CD8-positive, alpha-beta memory T cell (primary cell): ENCODE measurements at places on chromosomes 13 and 19.
A peak's percentile ranks its signal among the peaks of the same experiment; 100 is the strongest.

DNA sequence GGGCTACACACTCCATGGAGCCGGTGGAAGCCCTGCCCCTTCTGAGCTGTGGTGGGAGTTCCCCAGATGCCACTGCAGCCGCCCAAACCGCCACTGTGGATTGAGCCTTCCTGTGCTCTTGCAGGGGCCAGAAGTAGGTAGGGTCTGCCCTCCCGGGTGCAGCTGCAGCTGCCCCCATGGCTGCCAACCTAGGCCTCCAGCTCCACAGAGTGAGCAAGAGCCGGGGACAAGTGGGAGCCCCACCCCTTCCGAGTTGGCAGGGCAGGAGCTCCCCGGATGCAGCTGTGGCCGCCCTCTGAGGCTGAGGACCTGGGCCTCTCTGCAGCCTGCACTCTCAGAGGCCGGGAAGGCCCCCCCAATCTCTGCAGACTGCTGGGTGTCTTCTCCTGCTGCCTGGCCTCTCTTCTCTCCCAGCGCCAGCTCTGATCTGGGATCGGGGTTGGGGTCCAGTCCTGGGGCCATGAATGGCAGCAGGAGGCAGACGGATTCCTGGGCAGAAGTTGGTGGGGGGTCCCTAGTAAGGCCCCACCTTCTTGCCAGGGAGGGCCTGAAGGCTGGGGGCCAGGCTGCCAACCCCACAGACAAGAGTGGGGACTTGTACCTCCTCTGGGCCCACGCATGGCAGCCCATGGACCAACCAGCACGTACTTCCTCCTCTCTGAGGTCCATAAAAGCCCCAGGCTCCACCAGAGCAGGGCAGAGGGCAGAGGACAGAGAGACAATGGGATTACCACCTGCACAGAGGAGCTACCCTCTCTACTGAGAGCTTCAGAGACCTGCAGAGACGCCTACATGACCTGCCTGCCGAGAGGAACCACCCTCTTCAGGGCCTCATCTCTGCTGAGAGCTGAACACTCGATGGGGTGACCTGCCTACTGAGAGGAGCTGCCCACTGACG, 28.9 kb downstream of the AP2S1 start:
- DNase-seq, result peak; percentile 48

- no peak for DNase-seq
Observed at GRCh38 chr13:106630162-106630561, 62.2 kb upstream of the ARGLU1 start.

GRCh38 chr13:97257800-97258799, 36.0 kb downstream of the MBNL2 start:
- no peak for DNase-seq

DNA sequence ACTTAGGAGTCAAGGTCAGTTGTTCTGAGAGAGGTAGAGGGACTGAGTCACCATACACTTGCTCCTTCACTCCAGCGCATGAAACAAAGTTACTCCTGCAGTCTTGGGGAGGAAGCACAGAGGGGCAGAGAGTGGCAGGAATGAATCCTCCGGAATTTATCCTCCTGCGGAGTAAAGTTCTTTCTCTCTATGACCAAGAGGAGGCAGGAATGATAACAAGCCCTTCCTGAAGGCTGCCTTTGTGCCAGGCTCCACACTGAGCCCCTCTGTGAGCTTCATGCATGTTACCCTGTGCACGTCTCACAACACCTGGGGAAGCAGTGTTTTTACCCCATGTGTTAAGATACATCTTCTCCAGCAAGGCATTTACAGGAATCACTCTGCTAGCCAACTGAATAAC, 458.4 kb downstream of the KLF12 start:
- DNase-seq, result no peak

DNA sequence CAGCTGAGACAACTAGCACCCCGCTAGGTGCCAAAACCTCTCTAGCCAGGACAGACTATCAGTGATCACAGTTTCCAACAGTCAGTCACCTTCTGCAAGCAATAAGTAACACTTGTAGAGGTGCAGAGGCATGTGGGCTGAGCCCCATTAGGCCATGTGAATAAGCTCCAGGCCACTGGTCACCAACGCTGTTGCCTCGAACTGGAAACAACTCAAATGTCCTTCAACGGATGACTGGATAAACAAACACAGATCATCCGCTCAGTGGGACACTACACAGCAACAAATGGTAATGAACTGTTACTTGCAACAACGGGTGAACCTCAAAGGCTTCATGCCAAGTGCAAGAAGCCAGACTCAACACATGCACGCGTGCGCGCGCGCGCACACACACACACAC, 27.5 kb upstream of the TMEM160 start:
- no peak for DNase-seq

- no peak for DNase-seq
Observed at GRCh38 chr13:39462428-39462827, 140.6 kb downstream of the LHFPL6 start.

DNA sequence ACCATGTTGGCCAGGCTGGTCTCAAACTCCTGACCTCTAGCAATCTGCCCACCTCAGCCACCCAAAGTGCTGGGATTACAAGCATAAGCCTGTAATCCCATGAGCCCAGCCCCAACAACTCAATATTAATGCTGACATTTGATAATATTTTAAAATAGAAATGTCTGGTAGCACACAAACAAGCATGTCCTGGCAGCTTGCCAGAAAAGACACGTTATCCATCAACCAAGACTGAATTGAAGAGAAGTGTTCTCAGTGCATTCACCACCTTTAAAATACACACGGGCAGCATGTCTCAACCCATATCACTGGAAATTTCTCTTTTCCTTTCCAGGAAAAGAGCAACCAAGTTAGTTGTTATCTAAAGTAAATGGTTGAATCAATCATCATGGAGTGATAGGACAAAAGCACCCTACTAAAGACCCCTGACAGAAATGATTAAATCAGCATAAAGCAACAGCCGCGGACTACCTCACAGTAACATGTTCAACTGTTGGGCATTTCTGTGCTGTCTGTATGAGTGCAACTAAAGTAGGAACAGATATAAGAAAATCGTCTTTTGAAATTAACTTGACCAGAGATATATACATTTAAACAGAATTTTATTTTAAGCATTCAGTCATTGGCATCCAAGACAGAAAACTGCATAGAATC, 25.0 kb downstream of the LHFPL6 start:
- no peak for DNase-seq

GRCh38 chr13:113298043-113298945, 1.3 kb downstream of the LAMP1 start:
- no peak for DNase-seq

GRCh38 chr19:3190921-3191805, 5.4 kb downstream of the NCLN start:
- DNase-seq, result no peak

- DNase-seq, result no peak
Observed at GRCh38 chr13:42284068-42284467, 12.1 kb downstream of the AKAP11 start.

- DNase-seq, result no peak
Observed at GRCh38 chr19:18908917-18909619, 10.1 kb downstream of the COPE start.

DNA sequence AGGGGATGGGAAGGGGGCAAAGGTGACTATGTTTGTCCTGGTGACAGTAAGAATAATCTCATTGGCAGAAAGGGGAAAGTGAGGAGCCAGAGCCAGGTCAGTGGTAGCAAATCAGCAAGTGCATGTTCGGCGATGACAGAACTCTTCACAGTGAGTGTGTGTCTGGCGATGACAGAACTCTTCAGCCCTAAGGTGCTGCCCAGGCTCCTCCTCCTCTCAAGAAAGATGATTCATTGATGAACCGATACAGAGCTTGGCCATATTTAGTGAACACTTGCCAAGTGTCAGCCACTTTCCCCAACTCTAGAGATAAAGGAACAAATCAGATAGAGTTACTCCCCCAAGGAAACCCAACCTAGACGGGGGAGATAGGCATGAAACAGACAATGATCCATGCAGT, 199.3 kb upstream of the UBL3 start:
- DNase-seq, result no peak

DNA sequence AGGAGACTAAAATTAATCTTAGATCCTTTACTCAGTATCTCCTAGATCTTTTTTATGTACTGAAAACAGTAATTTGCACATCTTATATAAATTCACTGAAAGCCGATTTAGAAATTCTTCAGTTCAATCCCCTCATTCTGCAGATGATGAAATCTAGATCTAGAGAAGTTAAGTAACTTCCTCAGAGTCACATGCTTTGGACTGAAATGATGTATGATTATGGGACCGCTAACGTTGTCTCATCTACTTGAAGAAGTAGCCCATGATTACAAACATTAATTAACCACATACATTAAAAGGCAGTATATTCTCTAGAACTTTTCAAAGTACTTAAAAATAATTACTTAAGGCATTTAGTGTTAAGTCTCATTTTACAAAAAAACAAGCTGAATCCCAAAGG, 37.8 kb downstream of the ELF1 start:
- no peak for DNase-seq

GRCh38 chr19:50646074-50646807, 3.0 kb upstream of the C19orf81 start:
- no peak for DNase-seq

- no peak for DNase-seq
Observed at GRCh38 chr13:93305886-93306285, 79.3 kb downstream of the GPC6 start.

DNA sequence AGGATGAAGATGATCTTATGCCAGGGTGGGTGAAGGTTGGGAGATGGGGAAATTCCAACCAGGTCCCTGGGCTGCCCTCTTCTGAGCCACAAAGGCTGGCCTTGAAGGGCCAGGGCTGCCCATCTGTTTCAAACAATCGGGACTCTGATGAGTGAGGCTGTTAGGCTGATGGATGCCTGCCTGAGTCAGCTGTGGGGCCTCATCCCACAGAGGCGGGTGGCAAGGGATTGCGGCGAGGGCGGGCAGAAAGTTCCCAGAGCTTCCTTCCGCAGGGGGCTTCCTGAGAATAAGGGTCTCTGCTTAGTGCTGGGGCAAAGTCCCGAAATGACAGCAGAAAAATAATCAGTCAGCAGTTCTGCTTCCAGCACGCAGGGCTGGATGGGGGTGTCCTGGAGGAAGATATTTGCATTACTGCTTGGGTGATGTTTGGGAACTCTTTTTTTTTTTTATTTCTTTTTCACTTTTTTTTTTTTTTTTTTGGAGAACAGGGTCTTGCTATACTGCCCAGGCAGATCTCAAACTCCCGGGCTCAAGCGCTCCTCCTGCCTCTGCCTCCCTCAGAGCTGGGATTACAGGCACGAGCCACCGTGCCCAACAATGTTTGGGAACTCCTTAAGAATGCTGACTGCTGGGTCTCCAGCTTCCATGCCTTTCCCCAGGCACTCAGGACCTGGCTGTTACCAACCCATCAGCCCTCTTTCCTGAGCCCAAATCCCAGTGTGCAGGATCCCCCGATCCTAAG, 14.1 kb downstream of the SH3GL1 start:
- no peak for DNase-seq

DNA sequence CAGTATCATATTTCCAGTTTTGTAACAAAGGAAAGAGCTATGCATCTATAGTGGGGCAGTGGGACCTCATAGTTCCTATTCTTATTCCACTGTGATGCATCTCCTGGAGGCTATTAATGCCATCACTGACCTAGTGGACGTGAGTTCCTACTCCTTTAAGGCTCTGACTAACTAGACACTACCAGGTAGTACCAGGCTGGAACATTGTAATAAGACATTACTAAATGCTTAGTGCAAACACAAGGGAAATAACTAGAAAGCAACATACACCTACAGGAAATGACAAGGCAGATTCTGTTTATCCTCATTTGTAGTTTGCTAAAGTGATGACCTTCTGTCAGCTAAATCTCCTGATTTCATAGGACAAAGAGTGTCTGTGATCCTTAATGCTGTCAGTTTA, 192.5 kb downstream of the POSTN start:
- no peak for DNase-seq

DNA sequence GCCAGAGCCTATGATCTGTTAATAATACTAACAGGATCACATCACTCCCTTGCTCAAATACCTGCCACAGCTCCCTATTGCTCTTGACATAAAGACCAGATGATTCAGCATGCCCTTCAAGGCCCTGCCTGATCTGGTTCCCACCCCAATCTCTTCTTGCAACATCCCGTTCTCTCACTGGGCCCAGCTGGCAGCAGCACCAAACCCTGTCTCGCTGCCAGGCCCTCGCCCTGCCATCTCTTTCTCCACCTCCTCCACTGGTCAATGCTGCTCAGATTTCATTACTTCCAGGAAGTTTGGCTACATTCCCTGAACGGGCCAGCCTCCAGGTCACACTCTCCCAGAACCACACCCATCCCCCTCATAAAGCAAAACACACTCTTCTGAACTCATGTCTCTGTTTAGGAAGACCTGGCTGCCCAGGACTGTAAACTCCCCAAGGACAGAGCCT, 8.6 kb upstream of the BCAT2 start:
- DNase-seq, result no peak

GRCh38 chr19:14566712-14567077, 5.2 kb downstream of the NDUFB7 start:
- DNase-seq, result no peak

DNA sequence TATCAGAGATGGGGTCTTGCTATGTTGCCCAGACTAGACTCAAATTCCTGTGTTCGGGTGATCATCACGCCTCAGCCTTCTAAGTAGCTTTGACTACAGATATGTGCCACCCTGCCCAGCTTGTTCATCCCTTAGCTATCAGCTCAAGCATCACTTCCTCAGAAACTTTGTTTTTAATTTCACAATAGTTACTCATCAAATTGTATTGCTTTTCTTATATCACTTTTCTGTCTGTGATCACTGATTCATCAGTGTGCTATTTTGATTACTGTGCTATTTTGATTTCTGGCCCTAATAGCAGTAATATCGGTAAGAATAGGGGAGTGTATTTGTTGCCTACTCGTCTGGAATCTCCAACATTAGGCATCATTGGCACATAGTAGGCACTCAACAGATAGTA, 878.6 kb upstream of the PCDH20 start:
- no peak for DNase-seq

GRCh38 chr13:33487575-33488243, 202.2 kb upstream of the STARD13 start:
- no peak for DNase-seq
